Keratinocyte (primary cell): ENCODE measurements at places on chromosomes 2 and 18.

DNA sequence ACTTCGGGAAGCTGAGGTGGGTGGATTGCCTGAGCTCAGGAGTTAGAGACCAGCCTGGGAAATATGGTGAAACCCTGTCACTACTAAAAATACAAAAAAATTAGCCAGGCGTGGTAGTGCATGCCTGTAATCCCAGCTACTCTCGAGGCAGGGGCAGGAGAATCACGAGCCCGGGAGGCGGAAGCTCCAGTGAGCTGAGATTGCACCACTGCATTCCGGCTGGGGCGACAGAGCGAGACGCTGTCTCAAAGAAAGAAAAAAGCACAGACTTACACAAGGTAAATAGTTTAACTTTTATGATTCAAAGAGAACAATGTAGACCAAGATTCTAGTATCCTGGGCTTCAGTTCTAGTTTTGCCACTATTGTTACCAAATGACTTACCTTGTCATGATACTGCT, 37.4 kb downstream of the NCKAP1 start:
- DNase-seq = no peak

GRCh38 chr2:159017837-159018236, 49.4 kb downstream of the TANC1 start:
- DNase-seq = no peak

- no peak for DNase-seq
Observed at GRCh38 chr2:179606141-179606540, 255.3 kb downstream of the ZNF385B start.

DNA sequence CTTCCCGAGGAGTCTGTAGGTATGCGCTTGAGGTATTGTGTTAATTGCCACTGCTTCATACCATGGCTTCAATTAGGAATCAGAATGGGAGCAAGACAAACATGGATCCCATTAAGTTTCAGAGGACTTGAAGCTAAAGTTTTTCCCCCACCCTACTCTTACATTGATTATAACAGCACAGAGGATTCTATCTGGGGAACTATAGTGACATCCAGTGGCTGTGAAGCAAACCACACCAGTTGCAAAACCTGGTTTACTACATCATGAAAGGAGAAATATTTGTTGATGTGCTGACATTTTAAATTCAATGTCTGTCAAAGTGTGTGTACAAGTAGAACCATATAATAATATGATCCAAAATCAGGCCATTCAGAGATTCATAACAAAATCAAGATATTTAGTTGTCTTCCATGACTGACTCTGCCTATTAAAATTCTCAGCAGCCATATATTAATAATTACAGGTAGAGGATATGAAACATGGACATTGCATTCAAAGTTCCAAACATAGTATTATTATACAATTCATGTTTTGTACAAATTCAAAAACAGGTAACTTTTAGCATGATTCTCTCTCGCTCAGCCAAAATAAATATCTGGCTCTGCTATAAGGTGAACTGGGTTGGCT, 82.9 kb downstream of the GRB14 start:
- no peak for DNase-seq

GRCh38 chr2:207867056-207867455, 97.3 kb upstream of the FZD5 start:
- no peak for DNase-seq

- no peak for DNase-seq
Observed at GRCh38 chr2:98886066-98886554, 49.9 kb downstream of the CRACDL start.

DNA sequence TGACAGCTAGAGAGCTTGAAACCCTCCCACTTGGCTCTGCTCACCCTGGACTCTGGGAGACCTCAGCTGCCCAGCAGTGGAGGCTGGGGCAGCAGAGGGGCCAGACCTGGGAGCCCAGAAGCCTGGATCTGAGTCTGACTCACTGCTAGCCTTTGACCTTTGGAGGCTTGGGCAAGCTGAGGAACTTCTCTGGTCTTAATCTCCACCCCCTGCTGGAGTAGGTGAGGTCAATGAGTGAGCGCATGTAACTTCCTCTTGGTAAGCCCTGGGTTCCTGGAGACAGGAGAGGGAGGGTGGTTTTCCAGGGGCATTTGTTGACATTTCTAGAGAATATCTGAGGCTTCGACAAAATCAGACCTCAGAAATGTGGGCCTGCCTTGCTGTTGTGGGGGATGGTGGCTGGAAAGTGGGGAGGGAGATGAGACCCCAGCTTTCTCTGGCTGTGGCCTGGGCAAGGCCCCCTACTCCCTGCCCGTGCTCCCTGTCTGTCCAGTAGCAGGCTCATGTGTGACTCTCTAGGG, 73.0 kb upstream of the YWHAQ start:
- DNase-seq = no peak

DNA sequence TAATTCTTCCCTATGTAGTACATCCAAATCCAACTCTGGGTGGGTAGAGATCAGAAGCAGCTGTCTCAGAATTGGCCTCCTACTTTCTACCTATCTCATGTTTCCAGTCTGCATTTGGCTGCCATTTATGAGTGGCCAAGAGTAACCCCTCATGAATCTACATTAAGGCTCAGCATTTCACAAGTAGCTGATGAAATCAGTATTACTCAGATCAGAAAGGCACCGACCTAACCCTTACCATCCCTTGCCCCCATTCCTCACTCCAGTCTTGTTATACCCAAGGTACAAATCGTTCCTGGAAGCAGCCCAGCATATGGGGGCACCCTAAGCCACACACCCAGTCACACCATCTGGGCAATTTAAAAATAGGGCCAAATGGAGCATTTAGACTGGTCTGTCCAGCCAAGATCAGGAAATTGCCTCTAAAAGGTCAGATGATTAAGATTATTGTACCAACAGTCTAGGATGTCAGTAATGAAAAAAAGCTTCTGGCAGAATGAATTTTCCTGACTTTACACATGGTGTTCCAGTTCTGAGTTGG, 37.1 kb downstream of the CD28 start:
- DNase-seq = no peak

DNA sequence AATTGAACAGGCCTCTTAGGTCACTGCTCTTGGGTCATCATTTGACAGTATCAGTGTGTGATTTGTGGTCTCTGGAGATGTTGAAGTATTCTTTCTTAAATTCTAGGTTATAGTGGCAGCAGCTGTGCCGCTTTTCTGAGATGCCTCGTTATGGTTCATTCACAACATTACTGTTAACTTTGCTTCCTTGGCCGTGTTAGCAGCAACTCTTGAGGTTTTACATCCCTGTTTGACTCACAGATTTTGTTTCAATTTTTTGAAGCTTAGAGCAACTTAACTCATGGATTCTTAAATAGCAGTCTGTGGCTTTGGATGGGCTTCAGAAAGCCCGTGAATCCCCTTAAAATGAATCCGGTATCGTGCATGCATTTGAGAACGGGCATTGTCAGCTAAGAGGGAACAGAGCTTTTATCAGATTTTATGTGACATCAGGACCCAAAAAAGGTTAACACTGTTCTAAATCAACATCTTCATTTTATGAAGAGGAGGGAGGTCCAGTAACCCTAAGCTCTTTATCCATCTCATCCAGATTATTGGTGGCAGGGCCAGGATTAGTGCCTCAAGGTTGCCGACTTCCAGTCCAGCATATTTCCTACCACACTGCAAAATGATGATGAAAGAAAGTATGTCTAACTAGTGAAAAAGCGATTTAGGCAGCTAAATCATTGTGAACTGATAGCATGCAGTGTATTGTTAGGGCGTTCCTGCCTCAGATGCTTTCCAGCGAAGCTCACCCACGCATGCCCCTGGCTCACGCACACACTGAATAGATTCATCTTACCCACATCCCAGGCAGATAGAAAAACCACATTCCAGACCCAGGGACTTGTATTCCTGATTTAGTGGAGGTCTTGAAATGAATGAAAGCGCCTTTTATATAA, 5.1 kb downstream of the TRIB2 start:
- DNase-seq = no peak

GRCh38 chr2:75290600-75291150, 91.4 kb upstream of the TACR1 start:
- DNase-seq = no peak

DNA sequence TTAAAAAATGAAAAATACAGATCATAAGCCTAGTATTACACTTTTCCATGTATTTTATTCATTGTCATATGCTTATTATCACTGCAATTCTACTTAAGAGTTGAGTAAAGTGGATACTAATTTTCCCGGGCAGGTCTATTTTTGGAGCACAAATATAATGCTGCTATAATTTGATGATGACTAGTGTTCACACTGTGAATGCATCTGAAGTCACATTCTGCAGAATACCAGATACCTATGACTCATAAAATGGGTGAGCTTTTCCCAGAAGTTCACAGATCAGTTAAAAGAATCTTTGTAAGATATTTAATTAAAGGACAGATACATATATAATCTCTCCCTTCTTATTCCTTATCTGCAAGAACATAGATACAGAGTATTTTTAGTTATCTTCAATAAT, 79.8 kb upstream of the MC4R start:
- no peak for DNase-seq

DNA sequence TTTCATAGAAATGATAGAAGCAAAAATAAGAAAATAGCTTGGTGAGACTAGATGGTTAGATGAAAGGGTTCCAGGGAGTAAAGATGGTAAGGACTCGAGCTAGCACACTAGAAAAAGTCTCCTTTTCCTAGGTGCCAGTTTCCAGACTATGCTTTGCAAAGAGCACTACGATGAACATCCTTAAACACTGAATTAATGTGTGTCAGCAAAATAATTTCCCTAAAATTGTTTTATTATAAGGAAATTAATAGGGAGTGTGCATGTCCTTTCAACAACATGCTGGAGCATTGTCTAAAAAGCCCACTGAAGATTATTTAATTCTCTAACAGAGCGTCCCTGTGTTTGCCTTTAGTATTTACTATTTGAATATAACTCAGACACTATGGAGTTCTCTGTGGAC, 107.4 kb upstream of the NDUFV2 start:
- no peak for DNase-seq

DNA sequence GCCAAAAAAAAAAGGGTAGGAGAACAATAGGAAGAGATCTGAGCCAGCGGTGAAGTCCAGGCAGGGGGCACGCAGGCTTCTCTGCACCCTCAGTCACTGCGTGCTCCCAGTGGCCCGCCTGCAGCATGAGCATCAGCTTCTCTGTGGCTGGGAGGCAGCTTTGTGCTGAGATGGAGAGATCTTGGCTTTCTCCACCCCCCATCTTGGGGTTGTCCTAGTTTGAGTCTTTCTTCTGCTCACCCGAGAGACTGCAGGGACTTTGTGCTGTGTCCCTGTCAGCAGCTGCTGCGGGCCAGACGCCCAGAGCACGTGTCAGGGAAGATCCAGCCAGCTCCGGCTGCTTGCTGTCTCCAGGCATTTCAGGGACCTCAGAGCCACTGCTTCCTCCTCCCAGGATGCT, 20.3 kb downstream of the TRAPPC12 start:
- no peak for DNase-seq

DNA sequence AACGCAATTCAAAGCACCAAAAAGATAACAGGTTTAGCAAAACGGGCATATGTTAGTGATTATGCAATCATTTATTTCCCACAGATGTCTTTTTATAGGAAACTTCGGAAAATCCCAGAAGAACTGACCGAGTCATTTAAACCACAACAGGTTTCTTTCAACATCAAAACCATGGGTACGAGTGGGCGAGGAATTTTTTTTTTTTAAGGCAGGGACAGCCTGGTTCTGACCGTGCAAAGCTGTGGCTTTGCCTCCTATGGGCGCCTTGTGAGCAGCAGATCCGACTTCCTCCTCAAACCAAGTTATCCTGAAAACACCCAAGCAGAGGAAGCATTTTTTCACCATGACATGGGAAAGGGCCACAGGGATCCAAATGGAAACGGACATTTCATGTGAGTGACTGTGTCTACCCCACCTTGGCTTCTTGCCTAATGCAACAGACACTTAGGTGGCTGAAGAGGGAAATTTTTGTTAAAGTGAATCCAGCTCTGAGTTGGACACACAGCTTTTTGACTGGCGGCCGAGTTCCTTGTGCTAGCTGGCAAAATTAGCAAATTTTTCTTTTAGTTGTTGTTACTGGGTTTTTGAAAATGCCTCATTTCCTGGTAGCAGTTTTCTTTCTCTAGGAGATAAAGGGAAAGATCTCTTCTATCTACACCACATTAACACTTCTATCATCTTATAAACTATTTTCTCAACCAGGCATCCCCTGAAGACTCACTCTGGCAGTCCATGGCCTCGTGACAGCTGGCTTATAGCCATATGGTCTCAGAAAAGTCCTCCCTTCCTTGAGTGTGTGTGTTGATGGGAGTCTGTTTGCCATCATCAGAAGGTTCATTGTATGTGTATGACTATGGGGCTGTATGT, 487.4 kb upstream of the ZEB2 start:
- no peak for DNase-seq

DNA sequence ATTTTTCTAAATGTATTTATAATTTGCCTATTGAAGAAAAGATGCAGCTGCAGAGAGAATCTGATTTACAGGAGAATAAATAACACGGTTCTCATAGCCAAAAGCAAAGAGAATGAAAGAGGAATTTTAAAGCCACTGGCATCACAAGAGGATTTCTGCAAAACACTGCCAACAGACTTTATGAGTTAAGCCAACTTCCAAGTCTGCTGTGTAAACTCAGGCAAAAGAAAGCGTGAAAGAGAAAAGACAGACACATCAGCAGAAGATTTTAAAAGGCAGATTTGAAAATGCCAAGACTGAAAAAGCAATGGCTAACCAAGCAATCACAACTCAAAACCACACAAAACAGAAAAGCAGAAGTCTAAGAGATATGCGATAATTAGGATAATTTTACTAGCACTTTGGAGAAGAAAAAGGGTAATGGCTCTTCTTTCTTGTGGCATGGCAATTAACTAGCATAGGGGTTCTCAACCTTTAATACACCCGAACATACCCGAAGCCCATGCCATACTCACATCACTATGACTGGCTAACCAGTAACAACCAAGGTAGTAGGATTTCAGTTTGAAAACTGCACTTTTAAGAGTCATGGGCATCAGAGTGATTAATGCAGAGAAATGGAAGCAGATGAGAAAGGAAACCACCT, 4.9 kb downstream of the DARS1 start:
- no peak for DNase-seq

- DNase-seq = no peak
Observed at GRCh38 chr2:238901461-238902057, 53.7 kb downstream of the TWIST2 start.

DNA sequence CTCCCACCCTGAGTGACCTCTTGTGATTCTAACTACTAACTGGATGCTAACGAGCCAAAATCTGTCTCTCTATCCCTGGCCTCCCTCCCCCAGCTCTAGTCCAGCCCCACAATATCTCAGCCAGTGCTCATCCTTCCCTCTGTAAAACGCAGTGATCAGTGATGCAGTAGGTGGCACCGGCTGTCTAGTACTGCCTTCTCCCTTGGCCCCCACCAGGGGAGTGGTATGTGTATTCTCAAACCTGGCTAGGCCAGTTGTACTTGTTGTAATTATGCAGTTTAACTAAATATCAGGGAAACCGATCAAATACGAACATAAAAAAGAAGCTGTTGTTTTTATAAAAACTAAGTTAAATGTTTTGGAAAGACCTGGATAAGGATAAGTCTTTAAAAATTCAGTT, 113.2 kb upstream of the ALPP start:
- DNase-seq = no peak

DNA sequence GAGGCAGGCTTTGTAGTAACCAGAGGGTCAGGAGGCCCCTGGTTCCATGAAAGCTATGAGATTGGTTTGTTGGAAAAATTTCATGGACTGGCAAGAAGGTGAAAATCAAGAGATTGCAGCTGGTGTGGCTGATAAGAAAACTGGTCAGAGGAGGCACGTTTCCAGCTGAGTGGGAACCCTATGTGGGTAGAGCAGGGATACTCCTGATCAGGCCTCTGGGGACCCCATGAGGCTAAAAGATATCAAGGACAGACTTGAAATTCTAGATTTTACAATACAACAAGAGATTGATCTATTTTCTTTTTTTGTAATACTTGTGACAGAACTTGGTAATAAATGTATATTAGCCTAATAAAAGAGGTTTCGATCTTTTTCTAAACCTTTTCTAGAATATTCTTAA, 1615.1 kb downstream of the DPP10 start:
- no peak for DNase-seq
